ENCODE measurements at places on chromosomes 11 and 22.
A peak's percentile ranks its signal among the peaks of the same experiment; 100 is the strongest.

- no peak for DNase-seq
Observed at GRCh38 chr22:26587991-26588613, 1.8 kb downstream of the TPST2 start.

DNA sequence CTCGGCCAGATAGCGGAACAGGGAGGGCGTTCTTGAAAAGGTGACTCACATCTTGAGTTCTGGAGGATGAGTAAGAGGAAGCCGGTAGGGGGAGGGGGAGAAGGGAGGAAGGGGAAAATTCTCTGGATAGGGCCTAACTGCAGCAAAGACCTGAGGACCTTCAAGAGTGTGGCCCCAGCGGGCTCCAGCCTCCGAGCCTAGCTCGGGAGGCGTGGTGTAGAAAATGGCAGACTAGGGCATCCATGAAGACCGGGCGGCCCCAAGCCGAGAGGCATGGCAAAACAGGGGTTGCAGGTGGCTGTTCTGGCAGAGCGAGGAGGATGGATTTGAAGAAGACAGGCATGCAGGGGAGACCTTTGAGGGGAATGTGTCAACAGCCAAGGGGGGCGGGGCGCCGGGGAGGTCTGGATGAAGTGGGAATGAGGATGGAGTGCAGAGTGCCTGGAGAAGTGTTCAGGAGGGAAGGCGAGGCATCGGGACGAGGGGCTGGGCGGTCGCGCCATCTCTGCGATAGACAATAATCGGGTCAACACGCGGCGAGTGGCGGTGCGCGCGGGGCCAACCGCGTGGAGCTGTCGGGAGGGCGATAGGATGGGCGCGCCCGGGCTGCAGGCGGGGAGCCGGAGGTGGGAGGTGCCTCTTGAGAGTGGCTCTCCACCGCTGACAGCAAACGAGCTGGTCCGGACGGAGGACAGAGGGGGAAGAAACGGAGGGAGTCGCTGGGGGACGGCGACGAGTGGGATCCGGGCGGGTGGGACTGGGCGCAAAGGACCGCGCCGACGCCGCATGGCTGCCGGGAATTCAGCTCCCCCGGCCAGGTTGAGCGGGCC lies 40.0 kb upstream of the CREB3L1 start:
- peak; percentile 25 for DNase-seq

- DNase-seq = no peak
Observed at GRCh38 chr11:20097319-20098221, 62.7 kb downstream of the DBX1 start.

DNA sequence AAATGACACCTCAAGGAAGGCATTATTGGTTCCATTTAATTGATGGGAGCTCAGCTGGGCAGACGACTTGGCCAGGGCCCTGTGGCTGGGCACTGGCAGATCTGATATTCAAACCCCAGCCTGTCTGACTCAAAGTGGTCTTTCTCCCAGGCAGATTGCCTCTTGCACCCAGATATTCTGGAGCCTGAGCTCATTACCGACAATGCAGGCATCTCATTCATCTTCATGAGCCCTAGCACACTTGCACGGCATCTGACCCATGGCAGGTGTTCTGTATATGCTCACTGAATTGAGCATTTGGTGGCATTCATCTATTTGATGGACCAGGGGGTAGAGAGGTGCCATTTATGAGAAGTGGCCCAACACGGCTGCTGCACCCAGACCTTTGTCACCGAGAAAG lies 193.1 kb downstream of the DSCAML1 start:
- no peak for DNase-seq
